Activated CD8-positive, alpha-beta T cell treated with anti-CD3 and anti-CD28 coated beads for 36 hours (primary cell): ENCODE measurements at places on chromosomes 6 and 20. TPM values are rescaled to one million over a fixed set of nuclear protein-coding genes. Genes with fewer than 3 reads are reported as not detected.

GRCh38 chr6:121816906-121817540, 381.6 kb downstream of the GJA1 start:
- no peak for DNase-seq
- H3K4me3 ChIP-seq: no peak overlapping the region
- no peaks in the 10 kb centered on the region for H3K36me3 ChIP-seq
- H3K27me3 ChIP-seq: no peaks in the 10 kb centered on the region

- H3K27me3 ChIP-seq: peaks cover 31% of the 10 kb centered on the region
- peaks cover 9% of the 10 kb centered on the region for H3K4me1 ChIP-seq
- peak; percentile 72 for DNase-seq
- peak overlapping the region; percentile 64 for H3K4me3 ChIP-seq
- peaks cover 4% of the 10 kb centered on the region for H3K36me3 ChIP-seq
- H3K27ac ChIP-seq: no peak overlapping the region
Measured at GRCh38 chr6:29792123-29793035, 35.2 kb upstream of the HLA-G start.

Gene ZBP1
- 0.11 TPM for total RNA-seq

Gene HMGA1
- 709 TPM for total RNA-seq

Gene CST5
- not detected for total RNA-seq
